ENCODE measurements at places on chromosomes 2 and 18.

- no peak for DNase-seq
Measured at GRCh38 chr2:59176737-59177136, 935.6 kb upstream of the FANCL start.

- DNase-seq = no peak
Measured at GRCh38 chr2:159873258-159873657, 75.2 kb upstream of the CD302 start.

DNA sequence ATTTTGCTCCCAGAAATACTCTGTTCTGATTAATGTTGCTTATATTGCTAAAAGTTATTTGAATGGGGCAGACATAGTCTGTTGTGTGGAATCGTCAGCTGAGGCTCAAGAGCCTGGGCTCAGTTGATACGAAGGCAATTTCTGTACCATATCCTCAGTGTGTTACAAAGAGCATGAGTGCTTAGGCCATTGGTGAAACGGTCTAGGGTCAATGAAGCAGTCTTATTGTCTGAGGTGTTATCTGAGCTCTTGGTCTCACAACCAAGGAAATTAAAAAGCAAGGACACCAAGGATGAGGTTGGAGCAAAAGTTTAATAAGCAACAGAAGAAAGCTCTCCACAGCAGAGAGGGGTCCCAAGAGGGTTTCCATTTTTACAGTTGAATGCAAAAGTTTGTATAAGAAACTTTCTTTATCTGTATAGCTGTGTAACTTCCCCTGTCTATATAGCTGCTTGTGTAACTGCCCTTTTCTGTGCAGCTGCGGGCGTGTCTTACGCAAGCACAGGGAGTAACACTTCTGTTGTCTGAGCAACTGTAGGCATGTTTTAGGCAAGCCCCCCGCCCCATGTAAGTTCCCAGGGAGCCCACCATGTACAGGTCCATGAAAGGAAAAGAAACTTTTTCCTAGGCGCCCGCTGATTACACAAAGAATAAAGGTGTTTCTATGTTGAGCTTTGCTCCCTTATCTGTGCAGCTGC, 40.6 kb upstream of the DSC1 start:
- no peak for DNase-seq

- no peak for DNase-seq
Measured at GRCh38 chr2:218895759-218896500, 15.3 kb downstream of the WNT10A start.

DNA sequence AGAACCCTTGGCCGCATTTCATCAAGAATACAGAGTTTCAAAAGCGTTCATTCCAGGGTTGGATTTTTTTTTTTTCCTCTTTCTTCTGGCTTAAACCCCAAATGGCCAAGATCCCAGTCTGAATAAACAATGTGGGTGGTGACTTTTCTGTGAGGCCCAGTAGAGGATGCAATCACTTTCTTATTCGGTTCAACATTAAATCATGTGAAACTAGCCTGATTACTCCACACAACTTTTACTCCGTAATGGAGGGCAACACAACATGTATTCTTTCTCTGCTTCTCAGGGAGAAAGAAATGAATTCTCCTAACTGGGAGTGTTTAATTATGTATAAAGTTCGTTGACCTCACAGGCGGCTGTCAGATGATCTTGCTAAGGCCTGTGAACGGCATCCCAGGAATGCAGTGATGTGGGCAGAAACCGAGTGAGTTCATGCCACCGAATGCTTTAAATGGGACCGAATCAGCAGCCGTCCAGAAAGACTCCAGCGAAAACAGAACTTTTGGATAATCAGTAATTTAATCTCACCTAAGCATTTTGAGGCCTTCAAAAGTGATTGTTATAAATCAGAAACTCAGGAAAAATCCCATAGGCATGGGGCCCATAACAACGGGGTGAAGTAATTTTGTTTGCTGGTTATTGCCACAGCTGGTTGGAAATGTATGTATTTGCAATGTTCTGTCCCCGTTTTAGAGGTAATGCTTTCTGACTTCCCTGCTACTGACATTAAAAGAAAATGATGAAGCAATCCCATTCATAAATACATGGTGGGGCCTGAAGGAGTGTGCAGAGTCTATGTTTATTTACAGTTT, 81.5 kb downstream of the BCL2 start:
- DNase-seq = peak; percentile 90

DNA sequence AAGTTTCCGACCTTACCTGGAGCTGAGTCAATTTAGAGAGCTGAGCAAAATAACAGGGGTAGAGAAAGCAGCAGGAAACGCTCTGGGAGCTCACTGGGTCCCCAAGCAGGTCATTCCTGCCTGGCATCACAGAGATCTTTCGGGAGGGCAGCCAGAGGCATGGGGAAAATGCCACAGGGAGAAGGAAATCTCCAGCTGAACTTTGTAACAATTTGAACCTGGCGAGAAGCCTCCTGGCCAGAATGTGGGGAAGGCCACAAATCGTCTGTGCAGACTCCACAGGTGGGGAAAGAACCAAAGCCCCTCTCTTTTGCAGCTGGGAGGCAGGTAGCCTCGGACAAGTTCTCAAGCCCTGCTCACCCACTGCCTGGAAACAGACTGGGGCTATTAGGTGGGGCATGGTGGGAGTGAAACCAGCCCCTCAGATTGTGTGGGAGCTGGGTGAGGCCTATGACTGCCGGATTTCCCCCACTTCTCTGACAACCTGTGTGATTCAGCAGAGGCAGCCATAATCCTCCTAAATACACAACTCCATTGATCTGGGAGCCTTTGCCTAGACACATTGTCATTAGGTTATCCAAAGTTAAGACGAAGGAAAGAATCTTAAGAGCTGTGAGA, 53.9 kb downstream of the INO80D start:
- DNase-seq = no peak

DNA sequence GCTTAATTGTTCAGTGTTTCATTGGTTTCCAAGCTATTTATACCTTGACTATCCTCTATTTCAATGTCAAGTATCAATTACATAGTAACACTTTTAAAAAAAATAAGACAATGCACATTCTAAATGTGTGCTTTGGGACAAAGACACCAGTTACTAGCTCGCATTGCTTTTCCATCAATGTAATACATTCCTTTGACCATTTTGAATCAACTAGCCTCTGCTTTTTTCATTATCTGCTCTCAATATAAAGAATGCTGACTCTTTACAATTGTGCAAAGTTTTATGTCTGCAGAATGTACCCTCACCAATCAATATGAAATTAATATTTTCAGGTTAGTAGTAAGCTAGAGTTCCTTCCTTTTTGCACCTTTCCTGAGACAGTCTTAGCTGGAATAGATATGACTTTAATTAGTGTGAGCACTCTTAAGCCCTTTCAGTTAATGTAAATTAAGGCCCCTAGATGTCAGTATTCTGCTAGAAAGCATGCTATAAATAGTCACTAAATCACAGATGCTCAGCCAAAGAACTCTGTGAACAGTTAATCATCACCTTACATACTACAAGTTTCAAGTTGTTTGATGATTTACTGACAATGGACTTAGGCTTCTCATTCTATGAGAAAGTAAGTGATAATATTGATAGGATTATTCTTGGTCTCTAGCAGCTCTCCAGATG, 413.6 kb downstream of the PTH2R start:
- no peak for DNase-seq

GRCh38 chr18:79554321-79554720, 125.3 kb upstream of the CTDP1 start:
- no peak for DNase-seq
